ENCODE measurements at places on chromosomes 1 and 21.

DNA sequence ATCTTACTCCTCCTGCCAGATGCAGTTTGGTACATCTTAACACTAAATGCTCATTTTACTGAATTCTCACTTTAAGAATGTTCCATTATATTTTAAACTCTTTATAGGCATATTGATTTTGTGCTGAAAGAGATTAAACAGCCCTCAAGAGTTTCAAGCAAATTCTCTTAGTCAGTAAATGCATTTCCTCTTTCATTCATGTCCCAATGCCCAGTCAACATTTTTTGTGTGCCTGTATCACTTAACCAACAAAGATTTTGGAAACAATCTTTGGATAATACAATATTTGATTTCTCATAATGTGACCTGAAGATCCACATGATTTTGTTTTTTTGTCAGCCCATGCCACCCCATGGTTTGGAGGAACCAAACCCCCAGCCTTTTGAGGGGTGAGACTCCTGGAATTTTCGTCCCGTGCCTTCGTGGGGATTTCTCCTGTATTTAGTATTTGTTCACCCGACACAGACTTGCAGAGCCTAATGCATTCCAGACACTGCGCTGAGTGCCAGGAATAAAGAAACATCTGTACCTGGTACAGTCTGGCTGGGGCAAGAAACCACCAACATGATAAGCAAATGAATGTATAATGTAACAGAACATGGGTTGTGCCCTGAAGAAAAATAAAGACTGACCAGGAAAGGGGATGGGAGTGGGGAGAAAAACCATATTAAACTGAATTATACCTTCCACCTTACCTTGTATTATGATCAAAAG lies 47.1 kb upstream of the ETS2 start:
- DNase-seq: no peak

- no peak for DNase-seq
Measured at GRCh38 chr1:11722538-11722937, 13.4 kb upstream of the AGTRAP start.

DNA sequence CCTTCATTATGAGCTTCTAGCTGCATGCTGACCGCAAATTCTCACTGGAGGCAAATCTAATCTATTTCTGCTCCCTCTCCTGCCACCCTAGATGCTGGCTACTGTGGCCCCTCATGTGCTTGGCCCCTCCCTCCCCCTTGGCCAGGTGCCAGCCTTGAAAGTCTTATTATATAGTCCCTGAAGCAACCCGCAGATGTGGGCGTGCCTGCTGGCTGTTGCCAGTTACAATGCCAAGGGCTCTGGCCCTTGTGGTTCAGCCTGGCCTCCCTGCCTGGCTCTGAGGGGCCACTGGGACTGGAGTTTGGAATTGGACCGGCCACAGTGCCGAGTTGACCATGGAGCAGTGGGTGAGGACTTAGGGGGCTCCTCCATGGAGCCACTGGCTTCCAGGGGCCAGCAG lies 78.9 kb upstream of the ACTRT2 start:
- peak; percentile 17 for DNase-seq

DNA sequence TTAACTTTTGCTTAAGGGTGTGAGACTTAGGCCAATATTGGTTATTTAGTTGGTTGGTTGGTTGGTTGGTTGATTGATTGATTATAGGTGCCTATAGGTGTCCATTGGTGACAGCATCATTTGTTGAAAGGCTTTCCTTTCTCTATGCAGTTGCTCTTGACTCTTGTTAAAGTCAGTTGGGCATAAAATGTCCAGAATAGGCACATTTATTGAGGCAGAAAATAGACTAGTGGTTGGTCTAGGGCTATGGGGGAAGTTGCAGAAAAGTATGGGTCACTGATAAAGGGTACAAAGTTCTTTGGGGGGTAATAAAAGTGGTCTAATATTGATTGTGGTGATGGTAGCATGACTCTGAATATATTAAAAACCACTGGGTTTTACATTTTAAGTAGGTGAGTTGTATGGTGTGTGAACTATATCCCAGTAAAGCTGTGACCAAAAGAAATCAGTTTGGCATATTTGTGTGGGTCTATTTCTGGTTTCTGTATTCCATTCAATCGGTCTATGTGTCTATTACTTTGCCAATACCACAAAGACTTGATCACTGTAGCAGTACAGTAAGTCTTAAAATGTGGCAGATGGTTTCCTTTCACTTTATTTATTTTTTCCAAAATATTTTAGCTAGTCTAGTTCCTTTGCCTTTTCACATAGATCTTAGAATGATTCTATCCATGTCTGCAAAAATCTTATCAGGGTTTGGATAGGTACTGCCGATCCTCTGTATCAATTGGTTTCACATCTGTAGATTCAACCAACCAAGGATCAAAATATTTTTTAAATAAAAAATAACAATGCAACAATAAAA lies 63.0 kb downstream of the ATP1A1 start:
- DNase-seq: no peak

GRCh38 chr1:208841436-208841835 lies 597.3 kb upstream of the PLXNA2 start:
- DNase-seq: no peak

- DNase-seq: no peak
Measured at GRCh38 chr1:29675481-29676263, 439.4 kb downstream of the PTPRU start.
